ENCODE measurements at places on chromosomes 11 and 22.

GRCh38 chr11:64859542-64860414 is 15.3 kb upstream of the CDC42BPG start:
- no peak for DNase-seq

DNA sequence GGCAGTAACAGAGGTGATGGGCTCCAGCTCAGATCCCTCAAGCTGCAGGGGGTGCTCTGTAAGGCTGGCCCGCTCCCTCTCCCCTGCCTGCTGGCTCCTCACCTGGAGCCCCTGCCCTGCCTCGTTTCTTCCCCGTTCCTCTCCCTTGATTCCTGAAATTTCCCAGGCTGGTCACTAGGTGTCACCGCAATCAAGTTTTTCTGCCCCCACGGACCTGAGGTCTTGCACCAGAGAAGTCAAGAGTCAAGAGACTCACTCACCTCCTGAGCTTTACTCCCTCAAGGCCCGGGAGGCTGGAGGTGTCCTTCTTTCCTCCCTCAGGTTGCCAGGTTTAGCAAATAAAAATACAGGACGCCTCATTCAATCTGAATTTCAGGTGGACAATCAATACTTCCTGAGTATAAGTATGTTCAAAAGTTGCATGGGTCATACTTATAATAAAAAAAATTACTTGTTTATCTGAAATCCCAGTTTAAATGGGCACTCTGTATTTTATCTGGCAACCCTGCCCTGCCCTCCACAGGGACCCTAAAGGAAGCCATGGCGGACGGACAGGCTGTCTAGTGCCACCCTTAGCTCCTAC is 69.2 kb downstream of the SCUBE1 start:
- peak; percentile 51 for DNase-seq

DNA sequence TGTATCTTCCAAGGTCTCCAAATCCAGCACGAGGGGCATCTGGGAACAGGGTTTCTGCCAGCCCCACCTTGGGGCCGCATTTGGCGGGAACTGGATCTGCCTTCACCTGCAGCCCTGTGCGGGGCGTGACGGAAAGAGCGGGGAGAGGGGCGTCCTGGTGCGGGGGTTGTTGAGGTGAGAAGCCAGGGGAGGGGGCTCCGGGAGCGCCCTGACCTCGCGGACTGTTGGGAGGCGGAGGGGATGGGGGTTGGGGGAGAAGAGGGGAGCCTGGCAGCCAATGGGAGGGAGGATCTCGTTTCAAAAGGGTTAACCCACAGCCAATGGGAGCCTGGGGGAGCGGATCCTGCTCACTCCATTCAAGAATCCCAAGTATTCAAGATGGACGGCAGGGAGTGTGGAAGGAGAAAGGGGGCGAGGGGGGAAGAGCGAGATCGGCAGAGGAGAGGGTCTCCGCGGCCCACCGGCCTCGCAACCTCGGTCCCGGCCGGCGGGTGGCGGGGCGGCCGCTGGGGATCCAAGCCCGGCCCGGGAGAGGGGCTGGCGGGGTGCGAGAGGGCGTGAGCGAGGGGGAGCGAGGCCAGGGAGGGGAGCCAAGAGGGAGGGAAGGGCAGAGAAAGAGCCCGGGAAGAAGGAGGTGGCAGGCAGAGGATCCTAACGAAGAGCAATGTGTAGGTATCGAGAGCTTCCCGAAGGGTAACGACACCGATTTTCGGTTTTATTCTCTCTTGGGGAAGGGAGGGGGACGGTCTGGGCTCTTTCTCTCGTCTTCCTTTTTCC is 11.5 kb downstream of the YPEL4 start:
- DNase-seq: peak; percentile 86

GRCh38 chr11:2443881-2444820 is at the start of gene TRPM5:
Gene TRPM5 (minus strand): TSS chr11:2444514. CDS start chr11:2423036, 21,478 bp downstream.
- no peak for DNase-seq
